ENCODE measurements at places on chromosomes 13 and 19. TPM values are rescaled to one million over a fixed set of nuclear protein-coding genes. Genes with fewer than 3 reads are reported as not detected.

Gene PSG1
- total RNA-seq = not detected

GRCh38 chr19:48959341-48960239, 4.9 kb downstream of the BAX start:
- peaks cover 54% of the 10 kb centered on the region for H3K4me1 ChIP-seq
- DNase-seq = no peak
- H3K4me3 ChIP-seq = no peak overlapping the region
- H3K27me3 ChIP-seq = no peaks in the 10 kb centered on the region

GRCh38 chr13:50626101-50626547, 217.4 kb downstream of the DLEU7 start:
- no peak for DNase-seq
- H3K4me3 ChIP-seq = no peak overlapping the region
- H3K27ac ChIP-seq = no peak overlapping the region
- H3K4me1 ChIP-seq = no peaks in the 10 kb centered on the region

GRCh38 chr13:49874430-49874829, 61.7 kb downstream of the SPRYD7 start:
- no peaks in the 10 kb centered on the region for H3K27me3 ChIP-seq
- no peaks in the 10 kb centered on the region for H3K36me3 ChIP-seq
- H3K4me1 ChIP-seq = no peaks in the 10 kb centered on the region

- no peak overlapping the region for H3K27ac ChIP-seq
- DNase-seq = no peak
- H3K27me3 ChIP-seq = no peaks in the 10 kb centered on the region
- no peak overlapping the region for H3K4me3 ChIP-seq
Observed at GRCh38 chr13:87131611-87132010, 539.6 kb upstream of the SLITRK5 start.

- no peaks in the 10 kb centered on the region for H3K36me3 ChIP-seq
- no peak for DNase-seq
- H3K4me3 ChIP-seq = no peak overlapping the region
- H3K27me3 ChIP-seq = no peaks in the 10 kb centered on the region
- H3K4me1 ChIP-seq = no peaks in the 10 kb centered on the region
Observed at GRCh38 chr13:58960888-58961287, 1202.8 kb downstream of the DIAPH3 start.

DNA sequence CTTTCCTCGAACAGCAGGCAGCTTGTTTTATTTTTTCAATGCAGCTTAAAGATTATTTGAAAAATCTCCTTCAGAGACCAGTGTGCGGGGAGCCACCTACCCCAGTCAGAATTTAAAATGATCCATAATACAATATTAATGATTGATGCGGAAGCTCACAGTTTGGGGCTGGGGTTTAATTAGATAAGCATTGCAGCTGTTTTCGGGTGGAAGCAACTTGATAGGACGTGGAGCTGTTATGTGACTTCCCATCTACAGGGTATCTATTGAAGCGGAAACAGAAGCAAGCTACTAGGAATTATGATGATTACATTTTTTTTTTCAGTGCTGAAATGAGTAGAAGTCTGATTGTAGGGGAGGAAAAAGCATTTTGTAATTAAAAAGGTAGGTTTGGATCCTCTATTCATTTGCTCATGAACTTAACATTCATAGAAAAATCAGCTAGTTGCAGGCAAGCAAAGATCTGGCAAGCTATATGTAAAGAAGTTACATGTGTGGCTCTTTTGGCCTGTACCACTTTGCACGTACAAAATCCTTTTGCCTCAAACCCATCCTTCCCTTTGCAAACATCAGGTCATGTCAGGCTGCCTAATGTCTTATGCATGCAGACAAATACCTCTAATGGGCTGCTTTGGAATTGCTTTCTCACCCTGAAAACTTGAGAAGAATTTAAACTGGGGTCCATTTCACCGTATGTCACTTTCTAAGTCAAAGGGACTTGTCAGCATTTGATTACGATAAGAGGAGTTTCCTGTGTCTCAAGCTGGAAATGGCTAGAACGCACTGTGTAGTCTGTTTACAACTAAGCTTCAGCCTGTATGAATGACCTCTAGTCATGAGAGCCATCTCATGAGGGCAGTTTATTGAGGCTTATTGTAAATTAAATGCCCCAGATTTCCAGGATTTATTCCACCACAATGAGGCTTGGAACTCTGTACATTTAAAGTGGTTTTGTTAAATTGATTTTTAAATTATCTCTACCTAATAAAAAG, 267.1 kb upstream of the TMTC4 start:
- no peaks in the 10 kb centered on the region for H3K4me1 ChIP-seq
- no peak overlapping the region for H3K27ac ChIP-seq
- DNase-seq = no peak

DNA sequence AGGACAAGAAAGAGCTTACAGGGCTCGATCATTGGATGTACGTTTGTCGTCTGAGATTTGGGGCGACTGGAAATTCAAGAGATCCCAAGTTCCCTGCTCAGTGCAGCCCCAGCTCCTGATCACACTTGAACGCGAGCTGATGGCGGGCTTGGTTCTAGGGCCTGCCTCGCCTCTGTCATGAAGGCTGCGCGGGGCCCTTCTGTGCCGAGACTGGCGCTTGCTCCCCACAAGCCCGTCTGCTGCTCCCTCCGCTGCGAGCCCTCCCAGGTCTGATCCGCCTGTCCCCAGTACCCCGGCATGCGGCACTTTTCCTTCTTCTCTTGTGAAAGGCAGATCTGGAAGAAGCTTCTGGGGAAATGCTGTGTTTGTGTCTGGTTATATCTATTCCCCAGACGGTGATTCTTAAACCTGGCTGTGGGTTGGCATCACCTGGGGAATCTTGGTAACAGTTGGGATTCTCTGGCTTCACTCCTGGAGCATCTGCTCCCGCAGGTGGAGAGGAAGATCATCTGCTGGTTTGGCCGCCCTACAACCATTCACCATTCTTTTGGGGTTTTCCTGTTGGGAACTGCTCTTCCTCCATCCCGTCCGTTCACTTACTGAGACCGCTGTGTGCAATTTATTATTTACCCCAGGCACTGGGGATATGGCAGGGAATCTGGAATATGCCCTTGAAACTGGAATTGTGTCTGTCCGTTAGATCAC, 43.6 kb downstream of the SIPA1L3 start:
- DNase-seq = no peak
- H3K4me1 ChIP-seq = peaks cover 12% of the 10 kb centered on the region
- H3K27ac ChIP-seq = no peak overlapping the region
- no peak overlapping the region for H3K4me3 ChIP-seq
- H3K36me3 ChIP-seq = no peaks in the 10 kb centered on the region
- no peaks in the 10 kb centered on the region for H3K27me3 ChIP-seq
